ENCODE measurements at places on chromosomes 7 and 10. TPM values are rescaled to one million over a fixed set of nuclear protein-coding genes. Genes with fewer than 3 reads are reported as not detected.

- DNase-seq = no peak
These were observed 71.4 kb upstream of the NFKB2 start for GRCh38 chr10:102324061-102324460.

GRCh38 chr7:81301815-81302214 is 383.0 kb upstream of the SEMA3C start:
- DNase-seq = no peak

DNA sequence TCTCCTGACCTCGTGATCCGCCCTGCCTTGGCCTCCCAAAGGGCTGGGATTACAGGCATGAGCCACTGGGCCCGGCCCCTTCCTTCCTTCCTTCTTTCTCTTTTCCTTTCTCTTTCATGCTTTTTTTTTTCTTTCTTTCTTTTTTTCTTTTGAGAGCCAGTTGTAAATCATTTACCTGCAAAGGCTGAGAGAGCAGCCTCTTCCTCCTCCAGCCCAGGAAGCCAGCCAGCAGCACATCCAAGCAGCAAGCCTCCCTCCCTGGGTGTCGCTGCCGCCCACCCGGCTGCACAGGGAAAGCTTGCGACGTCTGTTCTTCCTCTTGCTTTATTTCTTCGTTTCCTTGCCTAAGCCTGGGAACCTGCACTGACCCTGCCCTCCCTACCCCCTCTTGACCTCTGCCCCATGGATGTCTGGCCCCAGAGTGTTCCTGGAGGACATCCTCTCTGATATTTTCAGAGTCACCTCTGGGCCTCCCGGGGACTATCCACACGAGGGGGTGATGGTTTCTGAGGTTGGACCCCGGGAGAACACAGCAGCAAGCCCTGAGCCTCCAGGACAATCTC is 62.8 kb upstream of the MYL10 start:
- DNase-seq = no peak

- DNase-seq = no peak
These were observed 224.7 kb downstream of the HECW1 start for GRCh38 chr7:43337191-43337590.

C10orf53 gene
- not detected for total RNA-seq

GRCh38 chr10:129041916-129042315 is 425.1 kb upstream of the MGMT start:
- no peak for DNase-seq

DNA sequence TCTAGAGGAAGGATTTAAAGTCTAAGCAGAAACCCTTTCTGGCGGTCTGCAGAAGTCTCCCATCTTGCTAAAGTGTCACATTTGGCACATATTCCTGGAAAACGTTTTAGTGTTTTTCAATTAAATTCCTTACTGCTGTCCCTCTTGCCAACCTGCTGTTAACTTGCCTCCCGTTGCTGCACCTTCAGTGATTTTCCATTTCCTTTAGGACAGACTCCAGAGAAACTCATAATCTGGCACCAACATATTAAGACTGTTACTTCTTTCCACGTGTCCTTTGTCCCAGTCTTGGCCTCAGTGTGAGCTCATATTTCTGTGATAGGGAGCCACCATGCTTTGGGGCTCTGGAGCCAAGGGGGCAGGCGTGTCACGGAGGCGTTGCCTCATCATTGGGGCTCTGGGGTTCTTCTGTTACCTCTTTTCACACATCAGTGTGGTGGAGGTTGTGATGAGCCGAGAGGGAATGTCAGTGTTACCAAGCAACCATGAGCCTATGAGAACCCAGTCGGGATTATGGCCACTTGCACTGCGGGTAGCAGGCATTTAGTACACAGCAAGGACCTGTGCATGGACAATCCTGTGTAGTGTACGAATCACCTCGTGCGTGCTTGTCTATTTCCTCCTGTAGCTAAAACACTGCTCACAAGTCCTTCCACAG is 26.0 kb upstream of the ZNF32 start:
- no peak for DNase-seq

GRCh38 chr10:44946205-44946604 is 13.4 kb upstream of the RASSF4 start:
- DNase-seq = no peak

DNA sequence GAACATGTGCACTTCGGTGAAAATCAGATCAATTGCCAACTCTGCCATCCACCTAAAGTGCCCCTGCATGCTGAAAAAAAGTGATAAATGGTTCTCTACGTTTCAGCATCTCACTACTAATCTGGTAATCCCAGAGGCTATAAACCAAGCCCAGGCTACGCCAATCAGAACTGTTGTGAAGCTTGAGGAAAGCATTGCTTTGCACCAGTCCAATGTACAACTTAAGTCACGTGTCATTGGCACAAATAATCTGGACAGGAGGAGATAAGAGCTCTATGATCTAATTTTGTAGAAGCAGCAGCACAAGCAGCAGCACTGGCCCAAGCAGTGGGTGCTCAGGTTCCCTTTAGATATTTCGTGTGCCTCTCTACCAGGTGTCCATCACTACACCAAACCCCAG is 4.4 kb upstream of the EGR2 start:
- no peak for DNase-seq

TMEM176A gene
- total RNA-seq = not detected

CDHR3 gene
- total RNA-seq = not detected

- no peak for DNase-seq
These were observed 314.9 kb downstream of the RPS24 start for GRCh38 chr10:78348411-78349164.

ANKRD30A gene
- not detected for total RNA-seq

GRCh38 chr10:29598851-29599311 is 35.9 kb downstream of the SVIL start:
- peak; percentile 47 for DNase-seq

ZPBP gene
- total RNA-seq = not detected

PLAU gene
- 169 TPM for total RNA-seq

HUS1 gene
- total RNA-seq = 3.1 TPM

GRCh38 chr7:157499121-157499834 is 162.5 kb downstream of the DNAJB6 start:
- no peak for DNase-seq

DNA sequence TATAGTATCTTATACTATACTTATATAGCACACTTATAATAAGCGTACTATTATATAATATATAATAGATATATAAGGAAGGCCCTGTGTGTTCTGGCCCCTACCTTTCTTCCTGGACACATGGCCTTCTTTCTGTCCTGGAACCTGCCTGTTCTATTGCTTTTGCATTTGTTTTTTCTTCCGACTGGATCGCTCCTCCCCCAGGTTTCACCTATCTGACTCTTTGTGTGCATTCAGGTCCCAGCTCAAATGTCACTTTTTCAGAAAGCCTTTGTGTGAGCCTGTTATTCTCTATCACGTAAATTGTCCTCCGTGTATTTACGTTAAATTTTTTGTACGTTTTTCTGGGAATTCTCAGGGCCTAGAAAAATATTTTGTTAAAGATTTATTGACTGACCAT is 2.9 kb upstream of the TRIM8 start:
- no peak for DNase-seq

- no peak for DNase-seq
These were observed 170.4 kb downstream of the ARID5B start for GRCh38 chr10:62071846-62072281.

DNA sequence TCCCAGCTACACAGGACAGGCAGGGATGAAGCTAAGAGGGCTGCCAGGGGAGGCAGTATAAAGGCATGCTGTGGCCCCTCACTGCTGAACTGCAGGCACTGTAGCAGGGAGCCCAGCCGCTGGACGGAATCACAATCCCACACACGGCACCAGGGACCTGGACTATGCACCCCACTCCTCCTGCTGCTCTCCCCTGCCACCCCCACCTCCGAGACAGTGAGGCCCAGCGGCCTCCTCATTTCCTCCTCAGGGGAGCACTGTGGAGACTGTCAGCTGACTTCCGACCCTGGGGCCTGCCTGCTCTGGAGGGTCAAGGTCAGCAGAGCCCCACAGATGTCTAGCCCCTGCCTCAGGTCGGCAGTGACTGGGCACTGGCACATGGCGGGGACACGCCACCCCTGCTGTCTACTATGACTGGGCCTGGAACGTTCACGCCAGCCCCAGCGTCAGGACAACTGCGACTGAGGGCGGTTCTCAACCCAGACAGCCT is 92.7 kb downstream of the FAM53B start:
- DNase-seq = no peak

KIF11 gene
- total RNA-seq = 19.5 TPM

DNA sequence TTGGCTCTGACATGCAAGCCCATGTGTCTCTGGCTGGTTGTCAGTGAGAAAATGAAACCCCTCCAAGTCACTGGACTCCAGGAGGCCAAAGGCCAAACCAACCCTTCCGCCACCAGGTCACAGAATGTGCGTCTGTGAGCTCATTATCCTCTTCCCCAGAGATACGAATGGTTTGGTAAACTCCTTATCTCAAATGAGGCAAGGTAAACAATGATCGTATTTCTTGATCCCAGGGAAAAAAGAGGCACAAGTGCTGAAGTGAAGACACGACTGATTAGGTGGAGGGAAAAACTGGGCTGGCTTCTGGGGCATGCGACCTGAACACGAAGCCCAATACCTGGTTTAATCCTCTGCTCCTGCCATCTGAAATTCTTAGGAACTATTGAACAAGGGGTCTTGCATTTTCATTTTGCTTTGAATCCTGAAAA is 70.6 kb upstream of the ARID5B start:
- DNase-seq = no peak

- DNase-seq = no peak
These were observed 85.6 kb upstream of the FGFR2 start for GRCh38 chr10:121683816-121684215.

ERV3-1 gene
- 3.3 TPM for total RNA-seq

- no peak for DNase-seq
These were observed 11.4 kb downstream of the IRF5 start for GRCh38 chr7:128948976-128949760.

DNA sequence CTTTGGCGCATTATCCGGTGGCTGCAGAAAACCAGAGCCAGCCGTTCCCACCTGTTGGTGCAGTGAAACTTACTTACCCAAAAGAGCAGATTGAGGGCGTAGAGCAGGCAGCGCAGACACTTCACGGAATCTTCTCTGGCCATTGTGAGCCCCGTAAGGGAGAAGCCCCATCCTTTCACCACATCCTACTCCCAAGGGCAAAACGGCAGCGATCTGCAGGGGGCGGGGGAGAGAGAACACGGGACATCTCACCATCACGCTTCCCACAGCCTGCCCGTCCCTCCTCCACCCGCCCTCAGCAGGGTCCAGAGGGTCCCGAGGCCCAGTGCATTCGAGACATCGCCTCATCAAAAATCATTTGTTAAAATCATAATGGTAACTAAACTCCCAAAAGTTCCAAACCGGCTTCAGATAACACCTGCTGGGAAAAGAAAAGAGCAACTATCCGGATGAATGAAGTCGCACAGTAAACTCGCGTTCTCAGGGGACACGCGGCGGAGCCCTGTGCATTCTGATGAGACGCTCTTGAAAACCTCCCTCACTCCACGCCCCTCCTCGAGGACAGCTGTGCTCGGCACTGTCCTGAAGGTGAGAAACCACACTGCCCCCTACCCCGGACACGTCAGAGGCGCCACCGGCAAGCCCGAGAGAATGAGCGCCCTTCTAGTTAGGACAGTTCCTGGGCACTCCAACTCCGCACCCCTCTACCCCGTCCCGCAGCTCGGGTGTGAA is 1.2 kb downstream of the TSPAN12 start:
- DNase-seq = peak; percentile 8

DNA sequence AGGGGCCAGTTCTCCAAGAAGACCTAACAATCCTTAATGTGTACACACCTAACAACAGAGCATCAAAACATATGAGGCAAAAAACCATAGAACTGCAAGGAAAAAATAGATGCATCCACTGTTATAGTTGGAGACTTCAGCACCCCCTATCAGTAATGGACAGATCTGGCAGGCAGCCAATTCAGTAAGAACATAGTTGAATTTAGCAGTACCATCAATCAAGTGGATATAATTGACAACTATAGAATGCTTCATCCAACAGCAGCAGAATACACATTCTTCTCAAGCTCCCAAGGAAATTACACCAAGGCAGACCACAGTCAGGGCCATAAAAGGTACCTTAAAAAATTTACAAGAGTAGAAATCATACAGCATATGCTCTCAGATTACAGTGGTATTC is 42.2 kb downstream of the POLL start:
- no peak for DNase-seq

GRCh38 chr7:98622926-98623325 is 5.8 kb downstream of the NPTX2 start:
- no peak for DNase-seq
